Stimulated activated CD4-positive, alpha-beta T cell treated with anti-CD3 and anti-CD28 coated beads, Interleukin-15, amount 100 ng/mL, for 1 hour (primary cell): ENCODE measurements at places on chromosomes 3 and 15.

DNA sequence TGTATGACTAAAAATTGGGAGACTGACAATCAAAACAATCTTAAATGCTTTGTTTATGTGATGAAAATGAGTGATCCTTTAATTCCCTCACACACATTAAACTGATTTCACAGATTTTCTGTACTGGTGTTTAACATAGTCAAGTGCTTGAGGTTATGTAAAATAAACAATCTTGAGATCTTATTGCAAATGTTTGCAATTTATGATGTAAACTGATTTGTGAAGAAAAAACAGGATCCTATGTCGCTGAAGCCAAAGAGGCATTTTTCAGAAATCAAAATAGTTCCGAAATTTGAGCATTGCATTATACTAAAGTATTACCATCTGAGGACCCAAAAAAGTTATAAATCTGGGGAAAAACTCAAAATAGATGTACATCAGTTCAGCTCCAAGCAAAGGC, 12.7 kb downstream of the SHOX2 start:
- DNase-seq, result no peak

DNA sequence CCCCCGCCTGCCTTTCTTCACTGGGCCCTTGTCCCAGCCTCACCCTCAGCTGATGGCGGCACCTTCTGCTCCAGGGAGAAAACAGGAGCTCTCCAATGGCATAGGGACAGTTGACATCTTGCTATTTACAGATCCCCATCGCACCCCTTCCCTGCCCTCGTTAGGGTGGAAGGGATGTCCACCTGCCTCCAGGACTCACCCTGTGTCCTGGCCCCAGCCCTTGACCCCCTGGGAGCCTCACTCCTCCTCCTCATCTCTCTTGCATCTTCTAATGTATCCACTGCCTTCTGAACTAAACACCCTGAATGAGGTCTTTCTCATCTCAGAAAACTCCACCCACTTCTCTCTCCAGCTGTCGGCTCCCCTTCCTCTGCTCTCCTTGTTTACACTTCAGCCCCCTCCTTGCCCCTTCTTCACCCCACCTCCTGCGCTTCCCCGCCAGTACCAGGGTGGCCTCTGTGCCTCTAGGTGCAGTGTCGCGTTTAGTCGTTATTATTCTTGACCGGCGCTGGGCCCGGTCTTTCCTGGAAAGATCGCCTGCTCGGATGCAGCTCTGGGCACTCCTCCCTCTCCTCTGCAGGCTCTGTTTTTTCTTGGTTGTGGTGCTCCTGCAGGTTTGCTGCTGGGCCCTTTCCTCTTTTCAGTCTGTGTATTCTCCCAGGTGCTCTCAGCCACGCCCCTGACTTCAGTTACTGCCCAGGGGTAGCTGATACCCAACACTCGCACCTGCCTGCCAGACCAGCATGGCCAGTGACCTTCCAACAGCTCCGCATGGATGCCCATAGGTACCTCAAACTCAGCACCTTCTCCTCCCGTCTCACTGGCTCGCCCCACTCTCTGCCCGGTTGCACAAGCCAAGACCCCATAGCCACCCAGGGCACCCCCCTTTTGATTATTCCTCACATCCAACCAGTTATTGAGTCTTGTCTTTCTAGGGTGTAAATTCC, 42.9 kb downstream of the PML start:
- DNase-seq, result no peak

- no peak for DNase-seq
Observed at GRCh38 chr3:64046996-64047594, 23.8 kb upstream of the PSMD6 start.

- no peak for DNase-seq
Observed at GRCh38 chr3:122533931-122534334, 19.2 kb upstream of the KPNA1 start.

DNA sequence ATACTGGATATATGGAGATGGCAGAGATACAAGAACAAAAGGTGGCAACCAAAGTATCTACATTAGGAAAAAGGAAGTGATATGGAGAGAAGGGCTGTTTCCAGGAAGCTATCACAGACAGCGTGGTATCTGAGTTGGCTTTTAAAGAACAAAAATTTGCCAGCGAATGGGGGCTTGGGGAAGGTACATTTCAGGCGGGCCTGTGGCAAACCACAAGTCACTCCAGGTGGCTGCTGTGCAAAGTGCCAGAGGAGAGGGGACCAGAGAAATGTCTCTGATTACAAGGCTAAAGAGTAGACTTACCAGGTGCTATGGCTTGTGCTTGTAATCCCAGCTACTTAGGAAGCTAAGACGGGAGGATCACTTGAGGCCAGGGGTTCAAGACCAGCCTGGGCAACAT, 91.1 kb downstream of the MSL2 start:
- DNase-seq, result no peak

GRCh38 chr3:182508919-182509711, 284.2 kb upstream of the ATP11B start:
- no peak for DNase-seq

GRCh38 chr15:65881766-65882434, 12.6 kb downstream of the RAB11A start:
- DNase-seq, result no peak

GRCh38 chr3:128439226-128439625, 27.5 kb downstream of the DNAJB8 start:
- DNase-seq, result no peak

GRCh38 chr3:13091898-13092611, 18.8 kb upstream of the IQSEC1 start:
- peak; percentile 67 for DNase-seq

- DNase-seq, result no peak
Observed at GRCh38 chr3:80087767-80088166, 320.0 kb upstream of the ROBO1 start.

DNA sequence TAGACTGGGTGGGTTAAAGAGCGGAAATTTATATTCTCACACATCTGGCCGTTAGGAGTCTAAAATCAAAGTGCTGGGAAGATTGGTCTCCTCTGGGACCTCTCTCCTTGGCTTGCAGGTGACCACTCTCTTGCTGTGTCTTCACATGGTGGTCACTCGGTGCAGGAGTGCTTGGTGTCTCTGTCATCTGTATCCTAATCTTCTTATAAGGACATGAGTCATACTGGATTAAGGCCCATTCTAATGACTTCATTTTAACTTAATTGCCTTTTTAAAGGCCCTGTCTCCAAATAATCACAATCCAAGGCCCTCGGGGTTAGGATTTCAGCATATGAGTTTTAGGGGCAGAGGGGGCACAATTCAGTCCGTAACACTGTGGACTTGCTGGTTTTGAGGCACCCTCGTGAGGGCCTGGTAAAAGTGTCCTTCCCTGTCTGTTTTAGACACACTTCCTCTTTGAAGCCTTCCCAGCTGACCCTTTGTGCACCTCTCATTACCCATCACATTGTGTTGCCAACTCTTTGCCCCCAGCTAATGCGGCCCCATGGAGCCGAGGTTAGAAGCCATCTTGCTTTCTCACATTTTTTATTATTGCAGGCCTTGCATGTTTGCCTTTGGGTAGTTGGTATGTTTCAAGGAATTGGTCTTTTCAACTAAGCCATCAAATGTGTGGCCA, 3.2 kb downstream of the XYLB start:
- no peak for DNase-seq

GRCh38 chr15:58873267-58873666, 60.2 kb downstream of the SLTM start:
- no peak for DNase-seq

- no peak for DNase-seq
Observed at GRCh38 chr15:67765701-67766100, 59.6 kb upstream of the SKOR1 start.

DNA sequence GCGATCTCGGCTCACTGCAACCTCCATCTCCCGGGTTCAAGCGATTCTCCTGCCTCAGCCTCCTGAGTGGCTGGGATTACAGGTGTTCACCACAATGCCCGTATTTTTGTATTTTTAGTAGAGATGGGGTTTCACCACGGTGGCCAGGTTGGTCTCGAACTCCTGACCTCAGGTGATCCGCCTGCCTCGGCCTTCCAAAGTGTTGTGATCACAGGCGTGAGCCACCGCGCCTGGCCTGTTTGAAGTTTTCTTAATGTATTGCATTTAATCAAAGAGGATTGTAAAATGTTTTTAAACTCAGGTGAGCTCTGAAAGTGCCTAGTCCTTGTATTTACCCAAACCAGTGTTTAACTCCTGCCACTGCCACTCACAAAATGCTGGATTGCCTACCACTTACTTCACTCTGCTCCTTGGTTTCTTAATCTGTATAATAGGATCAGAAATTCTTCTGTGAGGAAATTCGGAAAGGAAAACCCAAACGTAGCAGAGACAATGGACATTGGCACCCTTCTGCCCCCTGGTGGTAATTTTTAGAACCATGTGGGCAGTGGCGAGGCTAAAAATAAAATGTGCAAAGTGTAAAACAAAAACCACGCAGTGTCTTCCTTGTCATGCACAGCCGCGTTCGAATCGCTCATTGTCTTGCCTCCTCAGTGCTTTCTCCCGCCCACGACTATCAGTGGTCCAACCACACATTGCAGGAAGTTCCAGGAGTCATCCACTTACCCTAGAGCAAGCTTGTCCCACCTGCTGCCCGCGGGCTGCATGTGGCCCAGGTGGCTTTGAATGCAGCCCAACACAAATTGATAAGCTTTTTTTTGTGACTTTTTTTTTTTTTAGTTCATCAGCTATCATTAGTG, 27.3 kb downstream of the CEP19 start:
- DNase-seq, result peak; percentile 31
